AG20443 (cell line): ENCODE measurements at places on chromosomes 2 and 18.

DNA sequence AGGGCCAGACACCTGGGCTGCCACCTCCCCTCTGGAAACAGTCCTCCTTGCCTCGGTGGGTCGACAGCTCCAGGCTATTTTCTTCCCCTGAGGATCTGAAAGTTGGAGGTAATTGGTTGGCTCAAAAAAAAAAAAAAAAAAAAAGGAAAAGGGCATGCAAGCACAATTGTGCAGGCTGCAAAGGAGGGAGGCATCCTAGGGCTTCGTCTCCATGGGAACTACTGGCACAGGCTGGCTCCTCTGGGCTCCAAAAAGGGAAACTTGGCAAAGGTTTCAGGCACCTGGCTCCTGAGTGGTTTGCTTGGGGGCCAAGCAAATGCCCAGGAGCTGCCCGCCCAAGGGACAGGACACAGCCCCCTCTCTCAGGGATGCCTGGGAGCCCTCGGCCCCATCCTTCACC lies 1.1 kb upstream of the KCNIP3 start:
- DNase-seq = no peak

- no peak for DNase-seq
Observed at GRCh38 chr18:70028734-70029133, 81.1 kb upstream of the CD226 start.

GRCh38 chr18:48805826-48806535 lies 144.8 kb downstream of the SMAD7 start:
- DNase-seq = no peak

- no peak for DNase-seq
Observed at GRCh38 chr2:36394804-36395203, 39.2 kb downstream of the CRIM1 start.

DNA sequence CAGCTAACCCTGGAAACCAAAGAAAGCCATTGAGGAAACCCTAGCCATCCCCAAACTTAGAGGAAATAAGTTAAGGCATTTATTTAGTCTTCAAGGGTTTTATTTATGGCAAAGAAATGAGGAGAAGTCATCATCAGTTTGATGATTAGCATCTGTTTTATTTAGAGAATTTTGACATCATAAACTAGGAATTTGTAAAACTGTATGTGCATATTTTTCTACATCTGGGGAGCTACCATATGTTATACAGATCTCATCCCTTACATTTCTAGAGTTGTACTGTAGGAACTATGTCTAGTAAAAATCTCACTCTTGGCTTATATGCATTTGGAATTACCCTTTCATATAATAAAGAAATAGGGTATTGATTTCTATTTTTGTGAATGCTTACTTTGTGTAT lies 48.7 kb downstream of the FMNL2 start:
- no peak for DNase-seq

- DNase-seq = peak; percentile 17
Observed at GRCh38 chr2:110903548-110903947, 171.2 kb downstream of the ACOXL start.

DNA sequence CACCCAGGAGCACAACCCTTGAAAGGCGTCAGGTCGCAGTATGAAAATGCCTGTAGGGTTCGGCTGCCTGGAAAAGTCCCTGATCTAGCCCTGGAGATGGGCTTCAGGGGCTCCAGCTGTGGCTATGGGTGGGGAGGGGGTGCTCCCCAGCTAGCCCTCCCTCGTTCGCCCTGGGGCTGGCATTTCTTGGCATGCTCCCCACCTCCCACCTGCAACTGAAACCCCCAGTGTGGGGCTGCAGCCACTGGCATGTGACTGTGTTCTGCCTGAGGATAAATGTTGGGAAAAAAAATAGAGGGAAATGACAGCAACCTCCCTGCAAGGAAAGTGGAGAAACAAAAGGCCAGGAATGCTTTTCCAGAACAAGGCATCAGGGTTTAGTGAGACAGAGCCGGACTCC lies 109.2 kb downstream of the COPS8 start:
- no peak for DNase-seq

DNA sequence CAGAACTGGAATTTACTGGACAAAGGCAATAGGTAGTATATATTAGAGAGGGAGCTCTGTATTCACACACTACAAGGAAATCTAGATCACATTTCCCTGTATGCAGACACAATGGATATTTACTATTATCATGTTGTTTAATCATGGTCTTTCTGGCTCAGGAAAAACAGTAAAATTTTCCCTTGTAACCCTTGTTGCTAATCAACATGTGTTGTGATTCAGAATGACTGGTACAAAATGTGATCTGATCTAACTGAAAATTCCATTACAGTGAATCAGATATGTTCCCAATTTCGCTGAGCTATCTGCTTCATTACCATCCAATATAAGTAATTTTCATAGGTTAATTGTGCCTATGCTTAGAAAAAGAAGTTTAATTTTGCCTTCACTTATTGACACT lies 1109.7 kb downstream of the LRP1B start:
- DNase-seq = peak; percentile 36

DNA sequence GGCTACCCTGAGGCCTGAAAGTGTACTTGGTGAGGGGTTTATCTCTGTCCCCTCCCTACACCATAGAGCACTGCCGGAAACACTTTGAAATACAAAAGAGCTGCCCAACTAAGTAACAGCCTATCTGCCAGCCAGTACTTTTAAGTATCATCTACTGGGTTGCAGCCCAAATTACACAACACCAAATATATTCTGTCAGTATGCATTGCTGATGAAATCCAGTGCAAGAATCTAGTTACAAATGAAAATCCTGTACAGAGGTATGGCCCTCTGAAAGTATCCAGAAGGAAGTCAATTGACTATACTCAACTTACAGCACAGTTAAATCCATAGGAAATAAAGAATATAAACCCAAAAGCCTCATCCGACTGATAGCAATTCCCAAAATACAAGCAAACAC lies 280.8 kb downstream of the CCDC85A start:
- DNase-seq = no peak

DNA sequence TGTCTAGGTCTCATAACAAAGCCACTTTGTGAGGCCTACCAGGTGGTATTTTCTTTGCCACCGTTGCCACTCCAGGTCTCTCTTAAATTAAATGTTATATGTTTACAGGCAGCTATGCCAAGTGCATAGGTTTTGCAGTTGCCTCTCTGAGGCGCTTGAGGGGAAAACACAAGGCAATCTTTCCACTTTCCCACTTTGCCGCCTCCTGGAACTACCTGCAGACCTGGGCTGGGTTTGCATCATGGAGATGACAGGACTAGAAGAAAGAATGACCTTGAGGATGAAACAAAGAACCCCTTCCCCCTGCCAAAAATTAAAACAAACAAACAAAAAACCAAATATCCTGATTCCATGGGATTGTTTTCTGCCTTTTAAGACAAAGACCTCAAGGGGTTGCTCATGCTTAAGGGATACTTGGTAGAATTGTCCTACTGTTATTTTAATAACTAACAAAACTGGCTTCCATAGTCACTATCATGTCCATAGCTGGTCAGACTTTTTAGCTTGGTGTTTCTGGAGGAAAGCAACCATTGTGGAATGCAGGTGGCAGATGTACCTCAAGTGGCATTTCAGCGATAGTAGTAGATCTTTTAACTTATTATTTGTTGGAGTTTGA lies 159.9 kb downstream of the PRPF40A start:
- DNase-seq = no peak

DNA sequence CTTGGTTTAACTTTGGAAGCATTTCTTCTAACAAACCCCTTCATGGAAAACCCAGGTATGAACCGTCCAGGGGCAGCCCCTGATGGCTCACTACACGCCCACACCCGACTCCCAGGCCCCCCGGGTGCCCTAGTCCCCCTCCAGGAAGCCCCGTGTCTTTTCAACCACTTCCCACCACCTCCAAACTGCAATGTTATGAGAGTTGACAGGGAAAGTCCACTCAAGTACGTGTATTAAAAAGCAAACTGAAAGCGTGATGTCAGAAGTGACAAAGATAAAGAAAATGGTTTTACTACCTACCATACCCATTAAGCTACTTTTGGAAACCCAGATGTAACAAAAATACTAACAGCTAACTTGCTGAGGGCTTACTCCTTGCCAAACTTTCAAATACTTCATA lies 51.5 kb downstream of the L3MBTL4 start:
- no peak for DNase-seq

GRCh38 chr2:71618327-71619113 lies 165.2 kb downstream of the DYSF start:
- peak; percentile 7 for DNase-seq

GRCh38 chr2:100673691-100674485 lies 111.1 kb downstream of the PDCL3 start:
- no peak for DNase-seq

DNA sequence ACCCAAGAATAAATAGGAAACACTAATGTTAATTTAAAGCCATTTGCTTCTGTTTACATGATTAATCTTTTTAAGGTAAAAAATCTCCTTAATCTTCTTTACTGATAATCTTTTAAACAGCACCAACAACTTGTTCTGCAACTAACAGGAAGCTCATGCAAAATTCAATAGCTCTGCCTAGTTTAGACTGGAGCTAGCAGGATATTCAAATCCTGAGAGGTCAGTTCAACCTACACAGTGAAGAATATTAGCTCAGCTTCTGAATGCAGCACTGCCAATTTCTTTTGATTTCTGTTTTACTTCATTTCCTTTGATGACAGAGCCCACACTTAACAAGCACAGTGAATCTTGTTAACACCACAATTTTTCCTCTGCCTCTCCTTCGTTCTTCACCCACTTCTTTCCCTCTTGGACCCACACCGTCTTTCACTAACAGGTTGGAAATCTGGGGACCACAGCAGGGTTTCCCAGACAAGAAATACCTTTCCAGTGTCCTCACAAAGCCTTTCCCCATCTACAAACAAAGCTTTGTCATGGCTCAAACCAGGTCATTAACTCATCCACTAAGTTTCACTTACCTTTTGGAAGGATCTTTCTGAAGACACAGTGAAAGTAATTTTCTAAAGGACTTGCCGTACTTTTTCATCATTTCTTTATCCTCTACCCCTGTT lies 109.8 kb downstream of the STK39 start:
- DNase-seq = no peak

DNA sequence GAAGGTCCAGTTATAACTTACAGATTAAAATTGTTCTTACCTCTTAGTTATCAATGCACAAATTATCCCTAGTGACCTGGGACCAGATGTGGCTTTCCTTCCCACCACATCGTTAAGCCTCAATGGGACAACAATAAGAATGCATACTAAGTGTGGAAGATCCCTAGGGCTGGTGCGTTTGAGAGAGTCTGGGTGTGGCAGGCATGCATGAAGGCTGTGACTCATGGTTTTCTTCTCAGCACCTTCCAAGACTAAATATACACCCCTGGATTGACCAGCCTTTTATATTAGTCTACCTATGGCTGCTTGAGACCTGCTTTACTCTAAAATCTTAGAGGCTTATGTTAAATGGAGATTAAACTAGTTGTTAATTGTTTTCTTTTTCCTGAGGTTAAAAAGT lies 261.7 kb upstream of the SLC14A2 start:
- peak; percentile 63 for DNase-seq

- DNase-seq = no peak
Observed at GRCh38 chr2:27922842-27923241, 32.3 kb downstream of the BABAM2 start.

- peak; percentile 14 for DNase-seq
Observed at GRCh38 chr2:40428439-40428838, 23.5 kb downstream of the SLC8A1 start.

- no peak for DNase-seq
Observed at GRCh38 chr18:22387364-22387763, 30.4 kb downstream of the CTAGE1 start.

DNA sequence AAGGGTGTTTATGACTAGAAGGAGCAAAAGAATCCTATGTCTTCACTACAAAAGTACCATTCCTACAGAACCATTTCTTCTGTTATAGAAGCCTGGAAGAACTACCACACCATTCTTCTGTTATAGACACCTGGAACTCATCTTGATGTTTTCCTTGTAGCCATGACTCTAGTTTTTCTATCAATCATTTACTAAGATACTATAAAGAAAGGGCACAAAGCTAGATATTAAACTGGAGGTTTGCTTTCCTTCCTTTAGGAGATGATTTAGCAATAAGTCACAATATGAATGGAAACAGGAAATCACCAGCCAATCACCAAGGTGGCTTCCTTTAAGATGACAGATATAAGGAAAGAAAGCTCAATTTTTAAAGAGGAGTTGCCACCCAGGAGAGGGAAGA lies 100.3 kb upstream of the NEUROD1 start:
- DNase-seq = no peak

GRCh38 chr2:134711692-134712091 lies 7.1 kb downstream of the TMEM163 start:
- DNase-seq = no peak
